ENCODE measurements at places on chromosomes 12 and 14.
A peak's percentile ranks its signal among the peaks of the same experiment; 100 is the strongest.

GRCh38 chr14:89955022-89955744 lies 544 bp upstream of the TDP1 start:
- DNase-seq, result no peak

GRCh38 chr12:3718100-3718499 lies 34.8 kb downstream of the CRACR2A start:
- no peak for DNase-seq

DNA sequence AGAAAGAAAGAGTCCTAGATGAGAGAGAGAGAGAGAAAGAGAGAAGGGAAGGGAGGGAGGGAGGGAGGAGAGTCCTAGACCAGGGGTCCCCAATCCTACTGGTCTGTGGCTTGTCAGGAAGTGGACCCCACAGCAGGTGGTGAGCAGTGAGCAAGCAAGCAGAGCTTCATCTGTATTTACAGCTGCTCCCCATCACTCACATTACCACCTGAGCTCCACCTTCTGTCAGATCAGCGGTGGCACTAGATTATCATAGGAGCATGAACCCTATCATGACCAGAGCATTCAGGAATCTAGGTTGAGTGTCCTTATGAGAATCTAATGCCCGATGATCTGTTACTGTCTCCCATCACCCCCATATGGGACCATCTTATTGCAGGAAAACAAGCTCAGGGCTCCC lies 39.2 kb upstream of the AMN1 start:
- peak; percentile 51 for DNase-seq

- no peak for DNase-seq
Observed at GRCh38 chr14:61321385-61322010, at the start of gene PRKCH. Gene PRKCH (plus strand): TSS chr14:61321579. CDS start chr14:61322102, 523 bp downstream.

DNA sequence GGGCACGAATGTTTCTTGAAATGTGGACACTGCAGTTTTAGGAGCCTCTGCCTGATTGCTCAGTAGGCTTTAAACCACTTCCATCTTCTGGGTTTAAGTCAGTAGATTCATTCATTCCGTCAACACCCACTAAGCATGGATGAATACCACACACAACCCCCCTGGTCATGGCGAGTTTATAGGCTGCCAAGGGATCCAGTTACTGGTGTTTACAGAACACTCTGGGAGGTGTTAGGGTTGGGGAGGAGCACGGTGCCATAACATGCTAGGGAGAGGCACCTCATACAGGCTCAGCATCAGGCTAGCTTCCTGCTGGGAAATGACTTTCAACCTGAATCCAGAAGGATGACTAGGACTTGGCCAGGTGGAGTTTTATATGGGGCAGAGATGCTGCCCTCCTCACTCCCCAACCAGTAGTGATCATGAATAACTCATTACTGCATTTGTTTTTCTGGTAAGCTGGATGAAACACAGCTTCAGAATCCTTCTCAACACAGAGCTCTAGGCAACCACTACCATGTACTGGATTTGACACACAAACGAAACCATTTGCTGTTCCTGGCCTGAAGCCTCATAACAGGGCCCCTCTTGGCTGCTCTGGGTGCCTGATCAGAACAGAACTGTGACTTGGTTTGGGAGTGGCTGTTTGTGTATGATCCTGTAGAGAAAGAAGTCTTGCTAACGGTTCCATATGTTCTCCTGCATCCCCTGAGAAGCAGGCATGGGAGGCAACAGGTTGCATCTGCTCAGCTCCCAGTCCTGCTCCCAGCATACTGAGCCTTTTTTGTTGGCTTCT lies 47.9 kb downstream of the FBXW8 start:
- DNase-seq, result peak; percentile 16

- no peak for DNase-seq
Observed at GRCh38 chr12:110778833-110779577, 36.3 kb upstream of the PPP1CC start.

DNA sequence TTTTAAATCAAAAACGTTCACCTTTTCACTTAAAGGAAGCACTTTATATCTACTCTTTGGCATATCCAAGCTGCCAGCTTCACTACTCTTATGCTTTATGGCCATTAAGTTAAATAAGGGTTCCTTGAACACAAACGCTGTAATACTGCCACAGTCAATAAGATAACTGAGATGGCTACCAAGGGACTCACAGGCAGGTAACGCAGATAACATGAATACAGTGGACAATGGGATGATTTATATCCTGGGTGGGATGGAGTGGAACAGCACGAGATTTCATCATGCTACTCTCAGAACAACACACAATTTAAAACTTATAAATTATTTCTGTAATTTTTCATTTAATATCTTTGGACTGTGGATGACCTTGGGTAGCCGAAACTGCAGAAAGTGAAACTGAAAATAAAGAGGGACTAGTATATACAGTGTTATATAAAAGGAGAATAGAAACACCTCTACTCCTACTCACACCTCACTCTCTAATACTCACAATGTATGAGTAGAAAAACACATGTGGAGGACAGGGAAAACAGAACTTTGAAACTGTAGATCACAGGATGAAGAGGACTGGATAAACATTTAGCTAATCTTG lies 367.3 kb downstream of the C12orf50 start:
- no peak for DNase-seq
